ENCODE measurements at places on chromosomes 4 and X.

DNA sequence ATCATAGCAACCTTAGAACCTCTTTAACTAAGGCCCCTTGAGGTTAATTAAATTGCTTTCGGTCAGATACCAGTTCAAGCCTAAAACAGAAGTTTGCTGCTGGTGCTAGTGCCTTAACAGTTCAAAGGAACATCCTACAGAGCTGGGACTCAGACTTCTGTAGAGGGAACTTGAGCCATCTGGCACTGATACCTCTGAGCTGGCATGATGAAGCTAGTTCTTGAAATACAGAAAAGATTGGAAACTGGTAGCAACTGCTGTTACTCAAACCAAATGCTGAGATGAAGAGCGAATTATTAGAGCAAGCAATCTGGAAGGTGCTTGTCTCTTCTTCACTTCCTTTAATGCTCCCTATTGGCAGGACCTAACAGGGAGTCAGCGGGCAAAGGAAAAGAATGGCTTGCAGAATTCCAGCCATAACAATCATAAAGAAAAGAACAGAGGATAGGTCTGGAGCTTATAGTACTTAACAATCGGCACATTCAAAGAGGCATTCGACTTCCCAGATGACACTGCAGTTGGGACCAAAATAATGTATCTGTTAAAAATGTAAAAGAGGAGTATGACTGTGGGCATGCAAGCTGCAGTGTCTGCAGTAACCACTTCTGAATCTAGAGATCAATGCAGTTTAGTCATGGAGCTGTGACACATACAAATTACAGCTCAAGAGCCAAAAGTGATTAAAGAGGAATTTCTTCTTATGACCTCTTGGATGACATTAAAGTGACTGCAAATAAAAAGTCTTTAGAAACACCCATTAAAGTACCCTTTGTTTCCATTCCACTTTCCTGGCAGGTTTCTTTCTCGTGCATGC, 298.9 kb downstream of the PDGFC start:
- DNase-seq: no peak

DNA sequence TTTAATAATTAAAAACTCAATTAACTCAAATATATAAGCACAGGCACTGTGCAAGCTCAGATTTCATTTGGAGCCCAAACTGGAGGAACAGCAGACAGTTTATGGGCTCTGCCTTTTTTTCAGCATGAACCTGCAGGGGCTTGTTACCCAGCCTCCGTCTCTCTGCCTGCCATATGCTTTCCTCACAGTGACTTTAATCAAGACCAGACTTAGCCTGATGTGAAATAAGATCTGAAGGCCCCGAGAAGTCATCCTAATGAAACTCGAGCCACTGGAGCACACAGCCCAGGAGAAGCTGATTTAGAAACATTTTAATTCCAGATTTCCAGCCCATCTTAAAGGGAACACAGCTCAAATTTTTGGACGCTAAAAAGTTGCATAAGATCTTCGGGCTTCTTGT, 55.6 kb downstream of the SPATA18 start:
- no peak for DNase-seq

DNA sequence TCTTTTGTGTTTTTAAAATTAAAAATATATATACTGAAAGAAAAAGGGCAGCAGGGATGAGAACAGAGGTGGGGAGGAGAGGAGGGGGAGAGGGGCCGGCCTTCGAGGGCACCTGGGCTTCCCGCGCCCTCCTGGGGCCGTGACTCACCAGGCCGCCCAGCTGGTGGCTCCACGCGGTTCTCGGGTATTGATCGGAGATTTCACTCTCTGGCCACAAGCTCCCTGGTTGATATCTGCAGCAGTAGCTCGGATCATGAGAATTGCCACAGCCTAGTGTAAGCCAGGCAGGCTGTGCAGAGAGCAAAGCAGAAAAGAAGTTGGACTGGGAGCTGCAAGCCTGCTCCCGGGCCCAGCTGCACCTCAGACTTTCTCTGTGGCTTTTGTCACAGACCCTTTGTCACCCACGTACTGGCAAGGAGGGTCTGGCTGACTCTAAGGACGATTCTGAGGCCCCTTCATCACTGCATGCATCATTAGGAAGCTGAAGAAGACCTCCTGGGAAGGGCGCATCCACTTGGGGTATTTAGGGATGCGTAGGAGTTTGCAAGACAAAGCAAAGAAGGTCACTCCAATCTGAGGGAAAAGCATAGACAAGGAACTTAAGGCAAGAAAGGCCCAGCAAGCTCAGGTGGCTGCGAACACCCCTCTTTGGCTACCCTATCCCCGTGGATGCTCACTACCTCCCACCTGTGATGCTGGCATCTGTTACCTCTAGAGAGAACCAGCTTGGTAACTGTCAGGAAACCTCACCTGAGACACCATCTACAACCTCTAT, 71.7 kb downstream of the CPZ start:
- no peak for DNase-seq

GRCh38 chr4:14844061-14844460, 158.2 kb upstream of the CPEB2 start:
- no peak for DNase-seq

DNA sequence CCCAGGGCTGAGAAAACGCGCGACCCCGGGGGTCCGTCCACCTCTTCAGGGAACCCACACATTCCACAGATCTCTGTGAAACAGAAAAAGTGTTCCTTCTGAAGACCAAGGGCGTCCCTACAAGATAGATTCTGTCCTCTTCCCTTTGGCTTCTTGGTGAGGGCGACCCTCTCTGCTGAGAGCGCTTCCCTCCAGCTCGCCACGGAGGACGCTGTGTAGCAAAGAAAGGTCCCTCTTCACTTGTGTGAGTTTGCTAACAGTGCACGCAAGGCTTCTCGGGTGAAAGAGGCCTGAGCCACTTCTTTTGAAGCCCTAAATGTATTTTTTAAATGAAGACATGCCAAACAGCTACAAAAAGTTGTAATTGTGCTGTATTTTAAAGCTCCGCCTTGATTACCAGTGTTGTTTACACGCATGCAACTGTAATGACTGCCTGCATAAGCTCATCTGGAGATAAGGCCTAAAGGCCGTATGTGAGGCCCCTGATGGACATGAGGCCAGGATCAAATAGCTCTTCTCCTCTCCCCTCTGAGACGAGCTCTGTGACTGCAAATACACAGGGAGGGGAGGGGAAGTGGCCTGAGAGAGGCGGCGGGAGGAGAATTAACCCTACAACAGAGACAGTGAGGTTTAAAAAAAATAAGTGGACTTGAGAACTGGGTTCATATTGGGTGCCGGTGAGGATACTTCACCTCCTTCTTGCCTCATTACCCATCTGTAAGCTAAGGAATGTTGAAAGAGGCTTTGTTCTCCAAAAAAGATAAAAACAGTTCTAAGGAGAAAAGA, 95.5 kb downstream of the SOWAHB start:
- DNase-seq: no peak

DNA sequence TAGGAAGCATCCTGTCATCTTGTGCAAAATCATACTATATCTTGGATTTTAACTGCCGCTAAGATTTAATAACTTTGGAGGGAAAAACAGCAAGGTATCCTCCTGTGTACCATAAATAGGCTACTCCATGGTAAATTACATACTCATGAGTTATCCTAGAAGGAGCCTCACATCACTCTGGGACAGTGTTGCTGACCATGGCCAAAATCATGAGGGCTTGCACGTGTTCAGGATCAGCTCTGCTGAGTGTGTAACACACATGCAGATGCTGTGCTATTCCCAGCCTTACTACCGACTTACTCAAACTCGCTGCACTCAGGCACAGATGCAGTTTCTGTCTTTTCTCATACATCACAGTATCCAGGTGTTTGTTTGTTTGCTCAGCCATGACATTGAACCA, 56.6 kb downstream of the DKK2 start:
- DNase-seq: no peak

DNA sequence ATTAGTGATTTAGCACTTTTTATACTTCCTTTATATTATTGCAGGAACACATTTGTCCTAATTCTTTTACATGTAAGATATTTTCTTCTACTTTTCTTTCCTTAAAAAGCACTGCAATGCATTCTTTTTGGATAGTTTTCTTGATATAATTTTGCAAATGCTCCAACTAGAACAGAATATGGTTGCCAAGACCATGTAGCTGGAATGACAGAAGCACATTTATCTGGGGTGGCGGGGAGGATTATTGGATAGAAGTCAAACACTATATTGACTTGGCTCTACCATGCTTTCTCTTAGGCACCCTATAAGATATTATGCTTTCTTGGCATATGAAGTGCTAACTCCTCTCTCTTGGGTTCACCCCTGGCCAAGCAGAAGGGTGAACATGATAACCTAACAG, 983.5 kb downstream of the FAT4 start:
- DNase-seq: no peak

GRCh38 chr4:42142591-42142990, 9.9 kb downstream of the BEND4 start:
- DNase-seq: no peak

DNA sequence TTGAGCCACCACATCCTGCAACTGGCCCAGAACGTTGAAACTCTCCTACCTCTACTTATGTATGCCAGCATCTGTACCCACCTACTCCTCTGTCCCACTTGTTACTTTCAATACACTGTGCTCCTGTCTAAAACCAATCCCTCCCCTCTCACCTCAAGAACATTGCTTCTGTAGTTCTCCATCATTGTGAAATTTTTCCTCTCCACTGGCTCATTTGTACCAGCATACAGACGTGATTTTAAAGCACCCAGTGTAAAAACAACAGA, 25.5 kb upstream of the USO1 start:
- DNase-seq: no peak

- DNase-seq: no peak
These were observed 141.9 kb downstream of the SLIT2 start for GRCh38 chr4:20393486-20394100.

DNA sequence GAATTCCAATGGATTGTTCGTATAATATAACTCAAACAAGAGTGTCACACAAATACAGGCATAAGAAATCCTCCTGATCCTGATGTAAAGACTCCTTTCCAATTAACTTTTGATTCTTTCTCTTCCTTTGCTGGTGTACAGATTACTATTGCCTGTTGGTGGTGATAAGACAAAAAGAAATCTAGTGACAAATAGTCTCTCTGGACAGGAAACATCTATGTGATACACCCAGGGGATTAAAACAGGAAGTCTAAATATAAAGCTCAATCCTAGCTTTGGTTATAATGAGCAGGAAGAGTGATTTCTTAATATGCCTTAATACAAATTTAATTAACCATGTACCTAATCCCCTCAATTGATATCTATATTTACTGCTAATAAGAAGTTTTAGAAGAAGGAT, 45.1 kb downstream of the ARHGEF6 start:
- no peak for DNase-seq

GRCh38 chrX:105636667-105637066, 185.7 kb upstream of the NRK start:
- DNase-seq: no peak

GRCh38 chr4:184924516-184924915, 93.8 kb upstream of the HELT start:
- no peak for DNase-seq

- DNase-seq: no peak
These were observed 64.7 kb upstream of the PCDH10 start for GRCh38 chr4:133084421-133084820.

DNA sequence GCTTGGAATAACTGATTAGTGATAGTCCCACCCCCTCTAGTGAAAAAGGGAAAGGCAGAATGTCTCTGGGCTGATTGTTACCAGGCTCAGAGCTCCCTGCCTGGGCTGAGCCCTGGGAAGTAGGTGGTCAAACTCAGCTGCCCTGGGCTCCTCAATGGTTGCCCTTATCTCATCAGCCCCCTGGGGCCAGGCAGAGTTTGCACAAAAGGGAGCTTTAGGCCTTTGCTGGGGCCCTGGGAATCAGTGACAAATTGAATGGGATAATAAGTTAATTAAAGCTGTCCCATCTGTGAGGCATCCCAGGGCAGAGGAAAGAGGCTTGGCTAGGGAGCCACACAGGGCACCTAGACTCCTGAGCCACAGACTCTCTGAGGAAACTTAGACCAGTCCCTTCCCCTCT, 89.0 kb downstream of the EFNB1 start:
- DNase-seq: no peak

GRCh38 chr4:123503698-123504363, 107.2 kb downstream of the SPRY1 start:
- DNase-seq: no peak

DNA sequence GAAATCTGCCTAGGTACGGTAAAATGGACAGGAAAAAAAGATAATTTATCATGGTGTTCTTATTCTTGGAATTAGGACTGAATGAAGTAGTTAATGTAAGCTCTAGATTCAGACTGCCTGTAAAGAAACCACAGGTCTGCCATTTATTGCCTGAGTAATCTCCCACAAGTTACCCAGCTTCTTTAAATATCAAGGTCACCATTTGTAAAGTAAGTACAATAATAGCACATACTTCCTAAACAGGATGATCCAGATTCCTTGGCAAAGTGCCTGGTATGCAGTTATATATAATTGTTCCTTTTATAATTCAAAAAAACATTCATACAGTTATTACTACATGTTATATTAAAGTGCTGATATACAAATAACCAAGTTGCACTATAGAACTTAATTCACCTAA, 368.6 kb downstream of the HNRNPD start:
- no peak for DNase-seq

GRCh38 chrX:7280520-7280919, 132.6 kb upstream of the PUDP start:
- no peak for DNase-seq

GRCh38 chr4:113452868-113453620, 308.5 kb downstream of the CAMK2D start:
- DNase-seq: no peak

- no peak for DNase-seq
These were observed 178.0 kb downstream of the MGST2 start for GRCh38 chr4:139843641-139844040.

DNA sequence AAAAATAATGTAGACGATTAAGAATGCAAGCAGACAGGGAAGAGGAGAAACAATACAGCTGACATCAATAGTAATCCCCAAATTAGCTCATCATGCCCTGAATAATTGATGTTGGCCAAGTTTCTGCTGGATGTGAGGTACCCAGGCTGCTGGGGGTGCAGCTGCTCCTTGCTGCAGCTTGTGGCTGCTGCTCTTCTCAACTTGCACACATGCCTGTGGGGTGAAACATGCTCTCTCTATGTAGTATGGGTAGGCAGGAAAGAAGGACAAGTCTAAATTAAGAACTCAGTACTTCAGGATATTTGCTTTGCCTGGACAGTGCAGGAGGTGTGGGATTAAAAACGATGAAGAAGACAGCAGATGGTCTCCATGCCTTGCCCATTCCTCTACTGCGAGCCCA, 16.7 kb downstream of the EDA2R start:
- no peak for DNase-seq

GRCh38 chr4:77074981-77075855, 571 bp downstream of the CCNI start:
- DNase-seq: peak; percentile 53

GRCh38 chr4:48539597-48539996, 49.5 kb downstream of the ZAR1 start:
- DNase-seq: no peak

DNA sequence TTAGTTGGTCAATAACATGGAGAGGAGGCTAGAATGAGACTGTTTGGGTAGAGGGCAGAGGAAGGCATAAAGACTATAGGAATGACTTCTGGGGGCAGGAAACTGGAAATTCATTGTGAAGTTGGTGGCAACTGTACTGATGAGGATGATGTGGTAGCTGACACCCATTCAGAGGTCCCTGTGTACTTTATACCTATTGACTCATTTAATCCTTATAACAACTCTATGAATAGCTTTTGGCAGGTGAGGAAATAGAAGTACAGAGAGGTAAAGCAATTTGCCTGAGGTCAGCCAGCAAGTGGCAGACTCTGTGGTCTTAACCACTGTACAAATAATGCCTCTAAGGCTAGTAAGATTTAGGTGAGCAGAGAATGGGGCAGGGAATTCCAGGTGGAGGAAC, 100.1 kb downstream of the GATB start:
- no peak for DNase-seq

- no peak for DNase-seq
These were observed 16.1 kb upstream of the IQCM start for GRCh38 chr4:149831656-149832208.

GRCh38 chr4:121995790-121996537, 44.1 kb upstream of the TRPC3 start:
- DNase-seq: no peak

All from AG08396 (cell line).